Panc1 (cell line): ENCODE measurements at places on chromosomes 2 and 18.

DNA sequence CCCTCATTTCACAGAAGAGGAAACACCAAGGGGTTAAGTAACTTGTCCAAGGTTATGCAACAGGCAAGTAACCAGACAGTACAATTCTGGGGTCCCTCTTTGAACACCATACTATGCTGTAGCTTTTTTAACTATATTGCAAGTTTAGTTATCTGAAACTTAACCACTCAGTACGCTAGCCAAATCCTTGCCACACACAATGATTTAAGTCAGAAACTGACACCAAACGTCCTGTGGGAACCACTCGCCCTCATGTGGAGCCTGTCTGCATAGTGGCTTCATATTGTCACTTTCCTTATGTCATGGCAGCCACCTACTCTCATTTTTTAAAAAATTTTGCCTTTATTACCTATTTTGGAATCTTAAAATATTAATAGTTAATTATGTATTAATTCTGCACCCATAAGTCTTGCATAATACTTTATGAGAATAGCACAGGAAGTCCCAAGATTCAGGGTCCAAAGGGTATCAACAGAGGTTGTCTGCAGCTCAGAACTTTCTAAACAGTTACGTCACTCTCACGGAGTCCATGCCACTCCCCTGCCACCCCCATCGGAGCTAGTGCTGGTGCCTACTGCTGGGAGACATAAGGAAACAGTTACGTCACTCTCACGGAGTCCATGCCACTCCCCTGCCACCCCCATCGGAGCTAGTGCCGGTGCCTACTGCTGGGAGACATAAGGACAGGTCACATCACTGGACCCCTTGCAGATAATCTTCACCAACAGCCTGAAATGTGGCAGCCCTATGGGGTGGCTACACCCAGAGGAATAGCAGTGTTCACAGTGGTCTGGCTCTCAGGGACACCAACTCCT lies 99.0 kb downstream of the L3MBTL4 start:
- DNase-seq: no peak

DNA sequence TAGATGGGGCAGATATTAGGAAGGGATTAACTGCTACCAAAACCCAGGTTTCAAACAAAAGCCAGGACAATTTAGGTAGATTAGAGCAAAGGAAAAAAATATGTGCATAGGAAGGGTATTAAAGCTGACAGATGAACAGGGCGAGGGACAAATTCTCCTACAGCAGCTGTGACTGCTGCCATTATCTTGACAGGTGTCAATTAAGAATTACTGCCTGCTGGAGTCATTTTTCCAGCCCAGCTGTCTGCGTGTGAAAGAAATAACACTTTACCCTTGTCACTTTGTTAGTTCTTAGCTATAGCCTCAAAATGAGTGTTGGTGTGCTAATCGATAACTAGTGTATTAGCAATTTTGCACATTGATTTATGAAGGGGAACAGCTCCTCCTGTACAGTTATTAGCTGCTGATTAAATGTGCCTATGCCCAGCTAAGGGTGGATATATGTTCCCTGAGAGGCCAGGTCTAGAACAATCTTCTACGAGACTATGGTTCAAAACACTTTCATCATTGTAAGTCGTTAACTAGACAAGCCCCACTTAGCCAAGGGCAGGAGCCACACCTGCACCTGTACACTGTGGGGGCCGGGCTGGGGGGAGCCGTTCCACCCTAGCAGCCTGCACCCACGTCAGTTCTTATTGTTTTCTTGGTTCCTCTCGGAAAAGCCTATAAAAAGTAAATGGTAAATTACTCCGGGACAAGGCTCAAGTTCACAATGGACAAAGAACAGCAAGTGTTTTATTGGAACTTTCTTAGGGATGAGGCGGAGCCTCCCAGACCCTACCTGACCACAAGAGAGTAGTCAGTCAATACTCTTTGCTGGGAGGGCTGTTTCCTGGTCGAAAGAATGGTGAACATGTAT lies 7.7 kb downstream of the TSHZ1 start:
- DNase-seq: no peak

GRCh38 chr2:41379496-41380221 lies 668.2 kb upstream of the PKDCC start:
- DNase-seq: no peak

- DNase-seq: no peak
Observed at GRCh38 chr18:70296289-70296688, 7.4 kb downstream of the SOCS6 start.

DNA sequence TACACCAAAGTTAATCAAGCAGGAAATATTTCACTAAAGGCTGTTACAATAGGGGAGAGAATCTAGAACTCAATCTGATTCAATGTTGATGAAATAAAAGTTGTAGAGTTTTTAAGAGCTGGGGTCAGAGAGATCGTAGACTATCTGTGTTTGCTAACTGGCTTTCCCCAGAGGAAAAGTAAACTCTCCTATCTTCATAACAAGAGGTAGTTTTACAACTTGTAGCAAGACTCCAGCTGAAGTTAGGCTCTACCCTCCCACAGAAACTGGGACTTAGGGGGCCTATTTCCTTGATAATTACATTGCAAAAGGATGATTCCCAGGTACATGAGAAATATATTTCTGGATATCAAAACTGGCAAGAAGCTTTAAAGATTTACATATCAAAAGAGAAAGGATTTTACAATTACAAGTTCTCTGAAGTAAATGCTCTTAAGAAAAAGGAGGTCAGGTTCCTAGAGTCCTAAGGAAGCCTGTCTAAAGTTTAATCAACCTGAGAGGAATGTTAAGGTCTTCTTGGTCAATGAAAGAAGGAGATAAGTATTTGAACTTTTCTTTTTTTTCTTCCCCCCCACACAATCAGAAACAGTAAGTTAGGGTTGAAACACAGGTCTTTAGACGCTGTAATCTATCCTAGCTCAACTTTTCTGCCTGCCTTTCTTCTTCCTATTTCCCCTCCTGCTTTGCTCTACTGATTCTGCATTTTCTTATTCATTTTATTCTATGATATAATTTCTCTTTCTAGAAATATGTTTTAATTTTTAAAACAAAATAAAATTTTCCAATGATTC lies 692.2 kb upstream of the LINC00305 start:
- no peak for DNase-seq

DNA sequence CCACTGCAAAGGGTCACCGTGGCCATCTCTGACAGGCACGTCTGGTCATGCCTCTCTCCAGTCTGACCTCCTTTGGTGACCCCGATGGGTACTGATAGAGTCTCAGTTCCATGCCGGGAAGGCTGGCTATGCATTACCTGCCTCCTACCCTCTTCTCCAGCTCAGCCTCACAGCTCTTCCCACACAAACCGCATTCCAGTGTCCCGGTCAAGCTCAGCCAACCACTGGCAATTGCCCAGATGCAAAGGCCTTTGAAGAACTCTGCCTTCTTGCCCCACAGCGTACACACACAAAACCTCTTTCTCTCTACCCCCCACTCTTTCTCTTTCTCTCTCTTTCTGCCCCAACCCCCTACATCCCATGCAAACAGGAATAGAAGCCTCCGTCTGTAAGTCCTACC lies 37.6 kb downstream of the TMEM163 start:
- no peak for DNase-seq

GRCh38 chr18:35777039-35777438 lies 195.4 kb upstream of the RMP24 start:
- no peak for DNase-seq

DNA sequence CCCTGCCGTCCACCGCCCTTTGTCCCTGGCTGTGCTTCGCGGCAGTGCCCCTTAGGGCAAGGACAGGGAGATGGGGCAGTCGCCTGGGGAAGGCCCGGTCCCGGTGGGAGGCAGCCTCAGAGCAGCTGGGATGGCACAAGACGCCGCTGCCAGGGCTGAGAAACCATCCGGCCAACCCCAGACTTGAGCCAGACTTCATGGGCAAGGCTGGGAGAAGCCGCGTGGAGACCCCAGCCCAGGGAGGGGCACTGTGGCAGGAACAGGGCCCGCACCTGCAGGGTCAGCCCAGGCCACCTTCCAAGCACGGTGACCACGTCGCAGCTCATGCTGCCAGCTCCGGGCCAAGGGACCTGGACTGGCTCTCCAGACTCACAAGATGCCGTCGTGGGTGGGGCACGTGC lies 84.0 kb downstream of the NFATC1 start:
- no peak for DNase-seq
